ENCODE measurements at places on chromosomes 2 and 18.

GRCh38 chr2:73985308-73986084 lies 786 bp downstream of the TET3 start:
- no peak for DNase-seq

- peak; percentile 56 for DNase-seq
These were observed at the start of gene TGIF1 for GRCh38 chr18:3450012-3450798. Gene TGIF1, plus strand, starts transcription at chr18:3450172. Its CDS starts 318 bp downstream, at chr18:3450490.

- DNase-seq: peak; percentile 72
These were observed 11.8 kb downstream of the GAREM2 start for GRCh38 chr2:26184555-26185303.

DNA sequence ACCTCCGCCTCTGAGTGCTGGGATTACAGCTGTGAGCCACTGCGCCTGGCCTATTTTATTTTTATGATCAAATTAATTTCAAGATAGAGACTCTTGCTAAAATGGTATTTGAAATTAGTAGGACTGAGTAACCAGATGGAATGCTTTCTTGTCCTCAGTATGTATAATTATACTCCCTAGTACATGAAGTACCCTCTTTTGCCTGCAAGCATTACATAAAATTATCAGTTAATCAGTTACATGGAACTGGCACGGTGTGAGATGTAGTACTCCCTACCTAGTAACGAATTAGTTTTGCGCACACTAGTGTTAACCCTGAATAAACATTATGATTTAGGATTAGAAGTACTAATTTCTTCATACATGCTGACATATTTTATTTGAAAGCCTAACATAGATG lies 41.6 kb downstream of the RBBP8 start:
- DNase-seq: no peak

DNA sequence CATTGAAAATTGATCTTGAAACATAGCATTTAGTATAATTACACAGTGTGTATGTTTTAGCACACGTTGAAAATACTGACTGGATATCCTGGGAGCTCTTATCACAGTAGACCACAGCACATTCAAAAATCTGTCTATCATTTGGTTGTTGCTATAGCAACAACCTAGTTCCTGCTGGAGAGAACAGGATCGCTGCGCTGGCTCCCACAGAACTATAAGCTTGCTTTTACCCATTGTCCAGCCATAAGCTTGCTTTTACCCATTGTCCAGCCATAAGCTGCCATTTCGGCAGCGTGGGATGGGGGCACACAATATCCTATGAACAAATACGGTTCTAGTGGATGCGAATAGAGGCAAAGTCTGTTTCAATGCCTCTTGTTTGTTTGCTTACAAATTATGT lies 70.4 kb upstream of the ST6GAL2 start:
- DNase-seq: no peak

GRCh38 chr18:74407888-74408287 lies 49.2 kb downstream of the DIPK1C start:
- no peak for DNase-seq

DNA sequence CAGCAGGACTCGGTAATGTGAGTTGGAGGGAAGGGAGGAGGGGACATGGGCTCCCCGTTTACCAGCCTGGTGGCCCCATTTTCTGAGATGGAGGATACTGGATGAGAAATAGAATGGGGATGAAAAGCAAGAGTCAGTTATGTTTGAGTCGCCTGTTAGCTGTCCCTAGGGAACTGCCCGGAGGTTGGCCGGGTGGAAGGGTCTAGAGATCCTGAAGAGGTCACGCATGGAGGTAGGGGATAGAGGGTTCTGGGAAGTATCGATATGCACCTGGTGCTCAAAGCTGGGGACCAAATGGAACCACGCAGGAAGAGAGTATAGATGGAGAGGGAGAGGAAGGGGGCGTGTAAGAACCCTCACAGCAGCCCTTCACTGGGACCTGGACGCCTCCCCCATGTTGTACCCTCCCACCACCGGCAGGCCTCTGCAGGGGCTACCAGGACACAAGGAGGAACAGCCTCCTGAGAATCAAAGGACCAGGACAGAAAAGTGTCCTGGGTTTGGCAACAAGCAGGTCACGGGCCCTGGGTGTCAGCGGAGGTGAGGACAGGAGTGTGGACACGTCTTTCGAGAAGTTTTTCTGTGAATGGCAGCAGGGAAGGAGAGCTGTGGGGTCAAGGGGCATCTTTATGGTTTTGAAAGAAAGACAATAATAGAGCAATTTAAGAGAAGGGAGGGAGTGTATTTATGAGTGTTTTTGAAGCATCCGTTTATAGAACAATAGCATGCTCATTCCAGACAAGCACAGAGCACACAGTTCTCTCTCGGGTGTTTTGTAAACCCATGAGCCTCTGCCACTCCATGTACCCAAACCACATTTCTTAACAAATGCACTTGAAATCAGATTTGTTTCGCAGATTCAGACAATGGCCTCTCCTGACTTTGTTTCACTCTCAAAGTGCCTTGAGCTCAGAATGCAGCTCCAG lies 132.2 kb downstream of the SMAD7 start:
- DNase-seq: no peak

GRCh38 chr2:160826496-160826895 lies 332.9 kb upstream of the RBMS1 start:
- no peak for DNase-seq

DNA sequence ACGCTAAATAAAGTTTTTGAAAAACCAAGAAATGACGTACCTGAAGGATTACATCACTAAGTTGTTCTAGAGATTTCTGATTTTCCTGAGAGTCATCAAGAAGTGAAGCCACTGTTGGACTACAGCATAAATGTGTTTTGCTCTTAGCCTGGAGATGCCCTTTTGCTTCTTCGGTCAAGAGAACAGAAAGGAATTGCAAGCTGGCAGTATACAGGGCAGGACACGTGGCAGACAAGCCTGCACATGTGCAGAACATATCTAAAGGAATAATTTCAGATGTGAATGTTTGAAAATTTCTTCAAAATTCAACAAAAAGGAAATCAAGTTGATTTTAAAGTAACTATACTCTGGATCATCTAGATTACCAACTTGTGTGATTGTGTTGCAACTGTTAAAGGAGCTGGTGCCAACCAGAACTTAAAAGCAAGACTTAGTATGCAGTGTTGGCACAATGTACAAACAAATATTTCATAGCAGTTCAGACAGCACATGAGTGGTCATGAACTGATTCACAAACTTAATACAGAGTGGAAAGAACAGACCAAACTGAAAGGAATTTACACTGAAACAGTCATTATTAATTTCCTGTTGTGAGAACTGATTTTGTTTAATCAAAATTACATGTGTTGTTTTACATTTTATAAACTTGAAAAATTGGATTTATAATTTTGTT lies 100.4 kb upstream of the CD226 start:
- no peak for DNase-seq

- no peak for DNase-seq
These were observed 9.4 kb upstream of the CRYBA2 start for GRCh38 chr2:219002395-219003266.

DNA sequence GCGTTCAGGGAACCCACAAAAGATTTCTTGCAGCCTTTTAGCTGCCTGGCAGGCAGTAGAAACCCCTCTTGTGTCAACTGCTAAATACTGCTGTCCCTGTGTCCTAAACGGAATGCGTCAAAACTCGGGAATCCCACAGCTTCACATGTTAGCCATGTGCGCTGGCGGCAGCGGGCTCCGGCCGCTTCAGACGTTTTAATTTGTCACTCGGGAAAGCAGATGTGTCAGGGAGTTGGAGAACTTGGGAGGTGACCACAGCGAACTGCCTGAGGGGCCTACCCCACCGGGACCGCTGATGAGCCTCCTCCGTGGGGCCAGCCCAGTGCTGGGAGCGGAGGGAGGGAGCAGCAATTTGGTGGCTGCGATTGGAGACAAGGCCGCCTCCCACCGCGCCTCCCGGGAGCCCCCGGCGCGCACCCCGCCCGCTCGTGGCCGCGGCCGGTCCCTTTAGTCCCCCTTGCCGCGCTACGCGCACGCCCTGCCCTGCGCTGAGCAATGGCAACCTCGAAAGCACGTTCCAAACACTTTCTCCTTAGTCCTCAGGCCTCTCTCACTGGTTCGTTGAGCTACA lies 146.1 kb upstream of the SATB2 start:
- no peak for DNase-seq

DNA sequence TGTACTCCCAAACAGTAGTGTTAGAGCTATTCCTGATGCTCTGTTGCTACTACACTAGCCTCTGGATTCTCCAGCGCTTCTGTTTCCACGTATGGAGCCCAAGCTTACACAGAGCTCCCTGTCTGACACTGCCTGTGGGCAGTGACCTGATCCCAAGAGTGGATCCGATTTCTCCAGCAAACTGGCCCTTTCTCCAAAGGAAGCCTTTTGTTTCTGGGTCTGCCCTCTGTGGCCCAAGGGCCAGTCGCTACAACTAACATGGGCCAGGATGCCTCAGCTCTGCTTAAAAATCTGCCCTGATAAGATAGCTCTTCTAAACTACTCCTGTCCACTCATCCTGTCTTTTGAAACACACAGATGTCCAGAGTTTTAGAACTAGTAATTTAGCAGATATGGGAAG lies 172.6 kb upstream of the NRP2 start:
- no peak for DNase-seq

DNA sequence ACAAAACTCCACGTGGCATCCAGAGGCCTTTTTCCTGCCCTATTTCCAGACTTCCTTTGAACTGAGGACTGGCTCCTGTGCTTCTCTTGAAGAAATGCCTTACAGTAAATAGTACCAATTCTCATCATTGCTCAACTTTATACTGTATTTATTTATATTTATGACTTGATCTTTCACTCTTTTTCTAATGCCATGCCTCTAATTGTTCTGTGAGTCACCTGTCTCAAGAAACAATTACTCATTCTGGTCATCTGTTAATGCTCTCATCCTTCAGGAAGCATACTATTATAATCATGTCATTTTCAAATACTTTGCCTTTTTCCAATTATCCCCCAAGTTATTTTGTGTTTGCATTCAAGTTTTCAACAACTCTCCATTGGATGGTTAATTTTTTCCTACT lies 85.9 kb downstream of the DCDC2C start:
- DNase-seq: no peak

DNA sequence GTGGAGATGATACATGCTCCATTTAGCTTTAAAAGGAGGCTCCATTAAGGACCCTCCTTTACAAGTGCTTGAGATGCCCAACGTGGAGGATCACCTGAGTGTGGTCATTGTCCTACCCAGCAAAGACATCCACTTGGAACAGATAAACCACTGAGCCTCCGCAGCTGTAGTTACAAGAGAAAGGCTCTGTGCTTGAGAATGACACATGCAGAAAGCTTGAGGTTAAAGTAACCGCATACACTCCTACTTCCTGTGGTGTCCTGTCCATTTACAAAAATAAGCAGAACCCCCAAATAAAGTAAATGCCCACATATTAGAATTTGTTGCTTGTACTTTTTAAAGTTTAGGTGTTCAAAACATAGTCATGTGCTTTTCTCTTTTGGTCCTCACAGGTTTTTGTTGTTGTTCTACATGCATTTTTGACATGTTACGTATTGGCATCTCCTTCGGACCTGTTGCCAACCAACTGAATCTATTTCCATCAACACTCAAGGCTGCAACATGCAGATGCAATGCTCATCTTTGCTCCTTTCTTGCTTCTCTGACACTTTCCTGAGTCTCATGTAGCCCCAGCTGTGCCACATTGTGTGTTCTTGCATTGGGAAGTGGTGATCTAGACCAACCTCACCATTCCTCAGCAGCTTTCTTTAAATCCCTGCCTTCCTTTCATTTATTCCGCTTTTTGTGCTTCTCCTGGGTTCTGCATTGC lies 56.0 kb downstream of the SERPINB7 start:
- DNase-seq: no peak

- DNase-seq: no peak
These were observed 3.7 kb upstream of the UGT1A6 start for GRCh38 chr2:233689031-233689430.

- no peak for DNase-seq
These were observed 181.9 kb downstream of the TGIF1 start for GRCh38 chr18:3631887-3632286.

GRCh38 chr2:36404754-36405153 lies 49.2 kb downstream of the CRIM1 start:
- DNase-seq: no peak

DNA sequence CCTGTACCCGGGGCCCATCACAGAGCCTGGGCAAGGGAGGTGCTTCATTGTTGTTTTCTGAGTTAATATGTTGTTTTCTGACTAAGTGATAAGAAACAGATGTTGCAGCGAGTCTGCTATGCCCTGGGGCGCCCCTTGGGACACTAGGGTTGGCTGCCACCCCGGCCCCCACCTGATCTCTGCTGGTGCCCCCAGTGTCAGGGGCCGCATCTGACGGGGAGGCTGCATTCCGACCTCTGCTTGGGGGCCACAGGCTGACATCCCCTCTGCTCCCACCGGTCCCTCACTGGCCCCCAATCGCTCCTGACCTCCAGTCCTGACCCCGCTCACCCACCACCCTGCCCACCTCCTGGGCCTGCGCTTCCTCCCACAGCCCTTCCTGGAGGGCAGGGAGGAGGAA lies 65.9 kb downstream of the LONRF2 start:
- no peak for DNase-seq

DNA sequence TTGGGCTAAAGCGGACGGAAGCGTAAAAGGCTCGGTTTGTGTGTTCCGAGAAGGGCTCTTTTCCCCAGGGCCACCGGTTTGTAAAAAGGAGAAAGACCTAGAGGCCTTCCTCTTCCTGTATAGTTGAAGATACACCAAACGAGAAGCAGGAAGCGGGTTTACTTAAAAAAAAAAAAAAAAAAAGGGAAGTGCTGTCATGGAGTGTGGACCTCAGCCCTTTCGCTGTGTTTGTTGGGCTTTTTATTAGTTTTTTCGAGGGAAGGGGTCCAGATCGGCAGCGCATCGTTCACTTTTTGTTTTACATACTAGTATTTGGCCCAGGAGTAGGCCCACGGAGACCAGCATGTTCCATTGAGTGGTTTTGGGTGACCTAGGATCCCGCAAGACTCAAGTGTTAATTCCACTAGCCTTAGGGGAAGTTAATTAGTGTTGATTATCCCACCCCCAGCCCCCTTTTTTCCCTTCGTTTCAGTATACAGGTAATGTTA lies 676 bp downstream of the ACTR2 start:
- DNase-seq: no peak

GRCh38 chr2:27915191-27915590 lies 24.7 kb downstream of the BABAM2 start:
- no peak for DNase-seq

Data from stimulated activated CD8-positive, alpha-beta memory T cell treated with anti-CD3 and anti-CD28 coated beads, Interleukin-12 subunit alpha, Interleukin-12 subunit beta, amount 100 ng/mL, for 1 hour (primary cell).